ENCODE measurements at places on chromosomes 6 and 20.

GRCh38 chr6:42147138-42147562 lies 4.7 kb upstream of the C6orf132 start:
- DNase-seq: no peak

DNA sequence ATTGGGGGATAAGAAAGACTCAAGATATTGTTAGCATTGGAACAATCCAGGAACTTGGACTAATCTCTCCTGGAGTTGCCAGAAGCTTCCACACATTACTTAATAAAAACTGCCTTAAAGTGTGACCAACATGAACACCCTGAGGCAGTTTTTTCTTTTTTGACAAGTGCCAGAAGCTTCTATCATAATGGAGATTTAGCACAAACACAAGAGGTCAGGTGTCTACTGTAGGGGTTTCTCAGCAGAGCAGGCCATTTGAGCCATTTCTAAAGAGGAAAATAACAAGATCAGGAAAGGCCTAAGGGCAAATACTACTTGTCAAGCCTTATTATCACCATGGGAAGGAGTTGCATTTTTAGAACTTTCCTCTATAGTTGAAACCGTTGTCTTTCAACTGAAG lies 361.5 kb downstream of the EPM2A start:
- no peak for DNase-seq

- no peak for DNase-seq
Measured at GRCh38 chr6:150025201-150025917, at the start of gene RAET1L. RAET1L (minus strand) TSS chr6:150025532; CDS start chr6:150025471, 61 bp downstream.

GRCh38 chr6:40900791-40901190 lies 138.2 kb downstream of the UNC5CL start:
- no peak for DNase-seq

GRCh38 chr20:48704761-48705160 lies 123.0 kb downstream of the PREX1 start:
- DNase-seq: no peak

- DNase-seq: no peak
Measured at GRCh38 chr6:157708933-157709332, 114.1 kb upstream of the SNX9 start.

GRCh38 chr6:89368999-89369398 lies 16.5 kb upstream of the UBE2J1 start:
- DNase-seq: no peak

DNA sequence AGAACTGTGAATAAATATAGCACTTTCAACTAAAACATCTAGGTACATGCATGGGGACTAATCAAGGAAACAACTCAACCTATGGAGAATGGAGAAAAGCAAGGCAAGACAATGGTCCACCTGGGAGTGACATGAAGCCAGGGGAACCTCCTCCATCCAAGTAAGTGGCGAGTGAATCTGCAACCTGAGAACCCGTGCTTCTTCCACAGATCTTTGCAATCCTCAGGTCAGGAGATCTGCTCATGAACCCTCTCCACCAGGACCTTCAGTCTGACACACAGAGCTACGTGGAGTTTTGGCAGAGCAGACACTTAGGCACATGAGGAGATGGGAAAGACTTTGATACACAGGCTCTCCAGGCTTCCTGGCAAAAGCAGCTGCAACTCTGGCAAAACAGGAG lies 58.8 kb upstream of the KHDRBS2 start:
- no peak for DNase-seq

DNA sequence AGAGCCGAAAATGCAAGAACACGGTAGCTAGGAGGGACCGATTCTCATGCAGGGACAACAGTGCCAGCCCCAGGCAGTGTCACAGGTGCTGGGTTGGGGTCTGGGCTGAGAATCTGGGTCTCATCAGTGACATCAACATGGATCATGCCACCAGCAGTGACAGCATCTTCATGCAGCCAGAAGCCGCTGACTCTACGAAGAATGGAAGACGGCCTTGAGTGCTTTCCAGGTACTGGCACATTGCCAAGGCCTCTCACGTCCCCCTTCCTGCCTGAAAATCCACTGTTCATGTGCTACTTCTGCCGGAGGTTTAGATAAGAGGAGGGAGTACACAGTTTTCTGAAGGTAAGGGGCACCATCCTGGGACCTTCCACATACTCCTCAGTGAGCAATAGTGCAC lies 141.1 kb upstream of the FOXQ1 start:
- DNase-seq: no peak

DNA sequence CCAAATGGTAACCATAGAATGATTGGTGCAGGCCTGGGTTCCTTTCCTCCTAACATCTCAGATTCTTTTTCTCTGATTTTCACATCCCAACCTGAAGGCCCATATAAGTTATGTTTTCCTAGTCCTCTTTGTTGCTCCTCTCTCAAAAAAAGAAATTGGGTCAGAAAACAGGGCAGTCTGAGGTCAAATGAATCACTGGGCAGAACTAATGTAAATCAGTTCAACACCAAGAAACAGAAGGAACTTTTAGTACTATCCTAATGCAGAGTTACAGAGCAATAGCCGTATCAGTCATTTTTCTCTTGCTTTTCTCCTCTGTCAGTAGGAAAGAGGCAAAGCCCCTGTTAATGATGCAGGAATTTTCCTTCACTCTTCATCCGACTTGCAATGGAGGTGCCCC lies 11.0 kb upstream of the TPD52L1 start:
- DNase-seq: no peak

DNA sequence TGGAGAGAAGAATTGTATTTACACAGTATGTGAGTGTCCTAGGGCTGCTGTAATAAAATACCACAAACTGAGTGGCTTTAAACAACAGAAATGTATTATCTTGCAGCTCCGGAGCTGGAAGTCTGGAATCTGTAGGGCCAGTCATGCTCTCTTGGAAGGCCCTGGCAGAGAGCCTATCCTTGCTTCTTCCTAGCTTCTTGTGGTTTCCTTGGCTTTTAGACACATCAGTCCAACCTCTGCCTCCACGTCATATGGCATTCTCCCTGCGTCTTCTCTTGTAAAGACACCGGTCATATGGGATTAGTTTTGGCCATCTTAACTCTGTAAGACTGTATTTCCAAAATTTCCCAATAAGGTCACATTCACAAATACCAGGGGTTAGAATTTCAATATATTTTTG lies 10.8 kb downstream of the FNDC1 start:
- no peak for DNase-seq

GRCh38 chr6:25341203-25341552 lies 62.0 kb downstream of the CARMIL1 start:
- DNase-seq: no peak

DNA sequence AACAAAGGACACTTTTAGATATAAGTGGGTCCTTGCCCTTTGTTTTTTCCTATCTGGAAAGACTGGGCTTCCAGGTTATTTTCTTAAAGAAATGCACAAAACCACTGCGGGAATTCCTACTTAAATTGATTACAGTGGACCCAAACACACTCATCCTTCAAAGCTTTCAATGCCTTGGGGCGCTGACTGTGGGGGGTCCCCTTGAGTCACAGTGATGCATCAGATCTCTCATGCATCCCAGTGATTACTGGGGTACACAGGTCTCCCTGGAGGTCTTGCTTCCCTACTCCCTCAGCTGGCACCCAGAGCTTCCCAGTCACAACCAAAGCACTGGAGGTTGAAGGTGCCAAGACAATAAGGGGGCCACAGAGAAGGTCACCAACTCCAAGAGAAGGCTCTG lies 20.7 kb downstream of the ABHD12 start:
- DNase-seq: no peak

- DNase-seq: no peak
Measured at GRCh38 chr6:143163621-143164020, 102.9 kb downstream of the AIG1 start.

DNA sequence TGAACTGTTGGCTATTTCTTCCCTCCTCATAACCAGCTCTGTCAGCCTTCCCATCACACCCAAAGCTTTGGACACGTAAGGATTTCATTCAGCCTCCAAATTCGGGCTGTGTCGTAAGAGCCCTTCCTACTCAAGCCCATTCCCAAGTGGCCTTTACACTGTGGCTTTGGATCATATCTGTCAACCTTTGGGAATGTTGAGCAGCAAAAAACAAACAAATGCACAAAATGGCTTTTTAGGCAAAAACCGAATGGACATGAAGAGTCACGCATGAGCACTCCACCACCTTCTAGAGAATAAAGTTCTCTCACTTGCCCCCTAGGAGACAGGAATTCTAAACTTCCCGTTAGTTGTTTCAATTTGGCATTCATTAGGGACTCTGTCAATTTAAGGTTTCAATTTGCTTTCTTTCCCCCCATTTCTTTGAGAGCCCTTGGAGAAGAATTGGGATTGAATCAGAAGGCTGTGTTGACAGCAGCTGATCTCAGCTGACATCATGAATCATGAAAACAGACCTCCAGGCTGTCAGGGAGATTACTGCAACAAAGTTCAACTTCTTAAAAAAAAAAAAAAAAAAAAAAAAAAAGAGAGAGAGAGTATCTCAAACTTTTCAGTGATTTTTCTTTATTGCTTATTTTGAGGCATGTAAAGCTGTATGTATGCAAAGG lies 110.3 kb downstream of the BCAS1 start:
- DNase-seq: no peak

GRCh38 chr6:118856301-118856700 lies 37.7 kb upstream of the ASF1A start:
- no peak for DNase-seq

DNA sequence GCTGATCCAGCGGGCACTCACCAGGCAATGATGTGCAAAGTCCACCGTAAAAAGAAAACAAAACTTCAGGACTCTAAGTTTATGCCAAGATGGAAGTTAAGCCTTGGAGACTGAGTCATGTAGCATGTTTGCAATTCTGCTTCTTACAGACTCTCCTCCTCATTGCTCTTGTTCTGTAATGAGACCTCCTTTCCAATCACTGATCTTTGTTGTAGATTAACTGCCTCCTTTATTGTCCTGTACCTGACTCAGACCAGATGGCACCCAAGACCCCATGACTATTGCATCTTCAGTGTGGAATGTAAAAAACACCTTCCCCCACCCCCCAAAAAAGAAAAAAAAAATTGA lies 11.2 kb downstream of the NEU1 start:
- DNase-seq: no peak

DNA sequence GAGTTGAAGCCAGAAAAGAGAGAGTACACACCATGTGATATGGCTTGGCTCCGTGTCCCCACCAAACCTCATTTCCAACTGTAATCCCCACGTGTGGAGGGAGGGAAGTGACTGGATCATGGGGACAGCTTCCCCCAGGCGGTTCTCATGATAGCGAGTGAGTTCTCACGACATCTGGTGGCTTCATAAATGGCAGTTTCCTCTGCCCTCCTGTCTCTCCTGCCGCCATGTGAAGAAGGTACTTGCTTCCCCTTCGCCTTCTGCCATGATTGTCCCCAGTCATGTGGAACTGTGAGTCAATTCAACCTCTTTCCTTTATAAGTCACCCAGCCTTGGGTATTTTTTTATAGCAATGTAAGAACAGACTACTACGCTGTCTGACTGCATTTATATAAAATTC lies 40.3 kb downstream of the TAF4 start:
- DNase-seq: peak; percentile 53

DNA sequence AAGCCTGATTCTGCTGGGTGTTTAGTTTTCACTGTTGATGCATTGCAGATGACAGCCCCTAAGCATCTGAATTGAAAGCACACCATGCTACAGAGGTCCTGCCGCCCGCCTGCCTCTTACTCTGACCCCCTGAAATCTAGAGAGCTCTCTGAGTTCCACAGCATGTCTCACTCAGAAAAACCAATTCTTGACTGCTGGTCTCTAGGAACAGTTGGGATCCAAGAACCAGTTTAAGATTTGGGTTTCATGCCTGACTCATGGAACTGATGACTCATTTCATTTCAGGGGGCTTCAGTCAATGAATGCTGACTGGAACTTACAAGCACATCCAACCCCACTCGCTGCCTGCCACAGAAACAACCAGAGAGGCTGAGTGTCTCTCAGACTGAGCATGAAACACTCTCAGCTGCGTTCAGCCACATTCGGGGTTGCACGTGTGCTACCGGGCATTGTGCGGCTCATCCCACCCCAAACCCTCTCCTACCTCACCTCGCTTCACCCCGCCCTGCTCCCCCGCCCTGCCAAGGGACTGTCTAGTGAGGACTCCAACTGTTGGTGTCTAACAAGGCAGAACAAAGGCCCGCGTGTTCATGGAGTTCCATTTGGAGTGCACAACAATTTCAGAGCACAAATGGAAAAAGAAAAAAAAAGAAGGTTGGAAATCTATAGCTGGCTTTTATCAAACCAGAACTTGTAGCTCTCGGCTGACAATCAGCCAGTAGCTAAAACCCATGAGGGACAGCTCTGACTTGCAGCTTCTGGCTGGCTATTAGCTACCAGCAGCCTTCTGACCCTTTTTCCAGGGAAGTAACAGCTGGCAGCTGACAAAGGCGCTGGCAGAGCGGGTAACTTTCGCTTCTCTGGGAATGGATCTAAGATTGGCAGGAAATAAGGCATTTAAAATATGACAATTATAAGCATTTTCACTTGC lies 20.0 kb upstream of the TRAF3IP2 start:
- DNase-seq: no peak

DNA sequence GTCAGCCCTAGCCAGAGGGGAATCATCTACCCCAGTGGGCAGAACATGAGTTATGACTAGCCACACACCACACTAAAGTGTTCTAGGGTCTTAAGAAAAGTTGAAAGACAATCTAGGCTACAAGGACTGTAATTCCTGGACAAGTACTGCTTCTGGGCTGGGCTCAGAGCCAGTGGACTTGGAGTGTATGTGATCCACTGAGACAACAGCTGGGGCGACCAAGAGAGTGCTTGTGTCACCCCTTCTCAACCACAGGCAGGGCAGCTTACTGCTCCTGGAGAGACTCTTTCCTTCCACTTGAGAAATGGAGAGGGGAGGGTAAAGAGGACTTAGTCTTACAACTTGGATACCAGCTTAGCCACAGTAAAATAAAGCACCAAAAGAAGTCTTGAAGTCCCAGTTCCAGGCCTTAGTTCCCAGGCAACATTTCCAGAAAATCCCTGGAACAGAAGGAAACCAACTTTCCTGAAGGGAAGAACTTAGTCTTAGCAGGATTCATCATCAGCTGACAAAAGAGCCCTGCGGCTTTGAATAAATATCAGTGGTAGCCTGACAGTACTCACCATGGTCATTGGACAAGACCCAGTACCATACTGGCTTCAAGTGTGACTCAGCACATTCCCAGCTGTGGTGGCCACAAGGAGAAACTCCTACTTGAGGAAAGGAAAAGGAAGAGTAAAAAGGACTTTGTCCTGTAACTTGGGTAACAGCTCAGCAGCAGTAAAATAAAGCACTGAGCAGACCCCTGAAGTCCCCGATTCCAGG lies 355.1 kb upstream of the ADGRB3 start:
- DNase-seq: no peak

GRCh38 chr6:81561071-81561564 lies 191.4 kb downstream of the TENT5A start:
- DNase-seq: no peak
